Fibroblast of pulmonary artery (primary cell): ENCODE measurements at places on chromosomes 7 and 10.

DNA sequence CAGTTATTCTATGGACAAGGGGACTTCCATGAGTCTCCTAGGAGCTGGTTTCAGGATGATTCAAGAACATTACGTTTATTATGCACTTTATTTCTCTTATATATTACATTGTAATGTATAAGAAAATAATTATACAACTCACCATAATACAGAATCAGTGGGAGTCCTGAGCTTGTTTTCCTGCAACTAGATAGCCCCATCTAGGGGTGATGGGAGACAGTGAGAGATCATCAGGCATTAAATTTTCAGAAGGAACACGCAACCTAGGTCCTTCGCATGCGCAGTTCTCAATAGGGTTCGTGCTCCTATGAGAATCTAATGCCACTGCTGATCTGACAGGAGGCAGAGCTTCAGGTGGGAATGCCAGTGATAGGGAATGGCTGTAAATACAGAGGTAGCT, 137.9 kb downstream of the ANKRD30A start:
- no peak for DNase-seq

GRCh38 chr10:8102708-8103401, 48.4 kb downstream of the GATA3 start:
- DNase-seq: no peak

DNA sequence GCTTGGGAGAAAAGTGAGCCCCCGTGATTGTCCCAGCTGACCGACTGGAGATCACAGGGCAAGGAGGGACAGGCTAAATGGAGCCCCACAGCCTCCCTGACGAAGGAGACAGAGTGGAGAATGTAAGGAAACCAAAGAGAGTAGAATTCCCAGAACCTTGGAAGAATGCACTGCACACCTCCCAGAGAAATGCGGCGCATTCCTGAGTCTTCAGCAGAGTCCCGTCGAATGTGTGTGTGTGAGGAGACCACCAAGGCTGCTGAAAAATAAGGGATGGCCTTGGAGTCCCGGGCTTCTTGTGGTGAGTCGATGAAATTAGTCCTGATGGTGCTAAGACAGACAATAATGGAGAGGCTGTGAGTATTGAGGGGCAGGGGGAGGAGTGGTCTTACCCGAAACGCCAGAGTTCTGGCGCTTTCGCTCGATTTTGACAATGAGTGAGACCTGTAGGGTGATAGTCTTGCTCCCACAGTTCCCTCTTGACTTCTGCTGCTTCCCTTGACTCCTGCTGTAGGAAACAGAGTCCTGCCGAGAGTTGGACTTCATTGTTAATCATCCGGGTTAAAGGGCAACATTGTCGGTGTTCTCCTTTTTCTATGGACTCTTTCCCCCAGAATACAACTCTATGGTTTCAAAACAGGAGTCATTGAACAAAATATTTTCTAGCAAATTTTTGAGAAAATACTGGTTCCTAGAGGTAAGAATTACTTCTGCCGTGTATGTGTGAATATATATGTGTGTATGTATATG, 103.2 kb downstream of the CNNM2 start:
- DNase-seq: no peak

DNA sequence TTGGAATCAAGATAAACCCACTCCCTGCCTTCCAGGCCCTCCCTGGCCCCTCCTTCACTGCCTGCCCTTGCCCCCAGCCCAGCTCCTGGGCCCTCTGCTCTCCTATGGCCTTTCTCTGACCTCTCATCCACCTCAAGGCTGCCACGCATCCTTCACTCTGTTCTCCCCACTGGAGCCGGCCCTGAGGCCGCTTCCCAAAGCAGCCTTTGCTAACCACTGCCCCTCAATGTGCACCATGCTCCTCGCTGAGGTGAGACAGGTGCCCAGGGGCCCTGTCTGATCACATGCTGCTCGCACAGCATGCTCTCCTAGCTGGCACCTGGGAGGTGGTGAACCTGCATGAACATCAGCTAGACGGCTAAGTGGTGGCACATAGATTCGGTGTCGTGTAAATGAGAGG, 138.5 kb upstream of the RET start:
- no peak for DNase-seq

DNA sequence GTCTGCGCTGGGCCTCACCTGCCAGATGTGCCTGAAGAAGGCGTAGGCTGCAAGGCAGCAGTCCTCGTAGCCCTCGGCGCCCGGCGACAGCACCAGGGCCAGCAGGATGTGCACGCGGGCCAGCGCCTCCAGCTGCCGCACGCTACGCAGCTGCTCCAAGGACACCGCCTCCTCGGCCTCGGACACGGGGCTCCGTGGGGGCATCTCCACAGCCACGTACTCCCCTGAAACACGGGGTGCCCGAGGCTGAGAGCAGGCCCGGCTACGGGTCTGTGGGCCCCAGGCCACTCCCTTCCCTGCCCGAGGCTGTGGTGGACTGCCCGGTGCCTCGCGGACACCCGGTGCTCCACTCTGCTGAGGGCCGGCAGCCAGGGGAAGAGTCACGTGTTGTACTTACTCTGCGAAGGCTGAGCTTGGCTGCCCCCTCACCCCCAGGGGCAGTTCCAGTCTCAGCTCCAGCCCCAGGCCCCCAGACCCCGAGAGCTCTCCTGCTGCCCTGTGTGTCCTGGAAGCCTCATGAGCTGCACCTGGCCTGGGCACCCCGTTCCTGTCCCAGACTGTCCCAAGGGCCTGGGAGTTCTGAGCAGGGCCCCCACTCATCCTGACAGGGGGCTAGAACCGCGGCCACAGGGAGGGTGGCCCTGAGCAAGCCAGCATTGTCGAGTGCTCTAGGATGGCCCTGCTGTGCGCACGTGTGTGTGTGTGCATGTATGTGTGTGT, 62.8 kb downstream of the CFAP46 start:
- no peak for DNase-seq

DNA sequence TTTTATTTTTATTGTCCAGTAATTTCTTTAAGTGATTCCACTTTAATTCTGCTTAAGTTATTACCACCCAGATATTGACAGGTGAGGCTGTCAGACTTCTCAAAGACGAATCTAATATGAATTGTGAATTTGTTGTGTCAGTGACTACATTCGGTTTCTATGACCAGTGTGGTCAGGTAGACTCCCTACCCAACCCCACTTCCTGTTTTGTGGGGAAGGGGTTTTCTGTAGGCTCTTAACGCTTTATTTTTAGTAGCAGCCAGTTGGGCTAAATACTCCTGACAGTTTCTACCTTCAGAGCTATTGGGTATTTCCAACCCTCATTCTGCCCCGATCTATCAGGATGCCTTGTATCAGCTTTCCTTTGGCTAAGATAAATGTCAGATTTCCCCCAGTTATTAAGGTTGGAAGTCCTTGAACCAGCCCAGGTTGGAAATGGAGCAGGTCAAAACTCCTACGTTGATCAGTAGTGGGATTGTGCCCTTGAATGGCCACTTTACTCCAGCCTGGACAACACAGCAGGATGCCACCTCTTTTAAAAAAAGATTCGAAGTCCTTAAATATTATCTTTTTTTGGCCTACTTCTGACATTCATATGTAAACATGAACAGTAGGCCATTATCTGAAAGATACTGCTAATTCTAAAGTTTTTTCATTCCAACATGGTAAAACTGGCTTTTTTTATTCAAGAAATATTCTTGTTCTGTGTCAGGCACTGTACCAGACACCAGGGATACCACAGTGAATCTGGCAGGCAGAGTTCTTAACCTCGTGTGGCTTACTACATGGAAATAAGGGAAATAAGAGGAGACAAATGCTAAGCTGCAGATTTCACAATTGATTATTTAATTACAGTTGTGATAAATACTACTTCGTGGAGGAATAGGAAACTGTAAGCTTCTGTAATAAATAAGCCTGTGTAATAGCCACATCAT, 133.3 kb upstream of the SAMD8 start:
- no peak for DNase-seq

DNA sequence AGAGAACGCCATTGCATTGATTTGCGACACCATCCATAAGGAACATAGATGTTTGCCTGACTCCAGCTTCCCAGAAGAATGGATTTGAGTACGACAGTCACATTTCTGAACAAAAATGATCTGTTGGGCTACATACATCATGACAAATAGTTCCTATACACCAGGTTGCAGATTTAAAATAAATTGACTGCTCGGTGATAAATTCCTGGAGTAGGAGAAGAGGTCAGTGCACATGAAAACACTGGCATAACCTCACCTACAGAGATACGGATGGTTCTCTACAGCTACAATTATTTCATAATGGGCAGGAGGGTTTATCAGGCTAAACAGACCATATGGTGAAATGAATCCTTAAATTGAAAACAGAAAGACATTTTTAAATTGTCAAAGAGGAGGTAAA, 316.5 kb upstream of the ADARB2 start:
- DNase-seq: no peak

DNA sequence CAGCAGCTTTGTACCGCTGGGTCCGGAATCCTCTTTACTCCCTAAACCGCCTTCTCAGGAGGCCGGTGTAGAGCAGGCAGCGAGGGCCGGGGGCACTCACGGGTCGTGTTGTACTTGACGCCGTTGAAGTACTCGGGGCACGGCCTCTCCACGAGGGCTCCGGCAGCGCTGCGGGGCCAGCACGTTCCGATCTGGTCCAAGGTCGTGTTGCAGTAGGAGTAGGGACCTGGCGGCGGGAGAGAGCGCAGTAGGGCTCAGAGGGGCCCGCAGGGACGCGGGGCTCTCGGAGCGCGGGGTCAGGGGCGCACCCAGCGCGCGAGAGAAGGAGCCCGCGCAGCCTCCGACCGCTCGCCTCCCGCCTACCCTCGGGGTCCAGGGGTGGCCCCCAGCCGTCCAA, 443 bp downstream of the CRHR2 start:
- DNase-seq: no peak

DNA sequence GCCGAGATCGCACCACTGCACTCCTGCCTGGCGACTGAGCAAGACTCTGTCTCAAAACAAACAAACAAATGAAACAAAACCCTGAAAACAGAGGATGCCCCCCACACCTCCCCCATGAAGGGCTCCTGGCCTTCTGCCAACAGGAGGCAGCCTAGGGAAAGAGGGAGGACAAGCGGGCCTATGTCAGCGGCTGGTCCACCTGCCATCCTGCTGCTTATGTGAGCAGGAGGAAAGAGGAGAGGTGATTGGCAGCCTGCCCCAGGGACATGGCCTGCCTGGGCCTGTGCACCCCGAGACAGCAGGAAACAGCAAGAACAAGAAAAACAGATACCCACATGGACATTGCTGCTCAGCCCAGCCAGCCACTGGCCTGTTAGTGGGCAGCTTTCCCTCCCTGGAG, 9.1 kb upstream of the ZNF316 start:
- DNase-seq: no peak

DNA sequence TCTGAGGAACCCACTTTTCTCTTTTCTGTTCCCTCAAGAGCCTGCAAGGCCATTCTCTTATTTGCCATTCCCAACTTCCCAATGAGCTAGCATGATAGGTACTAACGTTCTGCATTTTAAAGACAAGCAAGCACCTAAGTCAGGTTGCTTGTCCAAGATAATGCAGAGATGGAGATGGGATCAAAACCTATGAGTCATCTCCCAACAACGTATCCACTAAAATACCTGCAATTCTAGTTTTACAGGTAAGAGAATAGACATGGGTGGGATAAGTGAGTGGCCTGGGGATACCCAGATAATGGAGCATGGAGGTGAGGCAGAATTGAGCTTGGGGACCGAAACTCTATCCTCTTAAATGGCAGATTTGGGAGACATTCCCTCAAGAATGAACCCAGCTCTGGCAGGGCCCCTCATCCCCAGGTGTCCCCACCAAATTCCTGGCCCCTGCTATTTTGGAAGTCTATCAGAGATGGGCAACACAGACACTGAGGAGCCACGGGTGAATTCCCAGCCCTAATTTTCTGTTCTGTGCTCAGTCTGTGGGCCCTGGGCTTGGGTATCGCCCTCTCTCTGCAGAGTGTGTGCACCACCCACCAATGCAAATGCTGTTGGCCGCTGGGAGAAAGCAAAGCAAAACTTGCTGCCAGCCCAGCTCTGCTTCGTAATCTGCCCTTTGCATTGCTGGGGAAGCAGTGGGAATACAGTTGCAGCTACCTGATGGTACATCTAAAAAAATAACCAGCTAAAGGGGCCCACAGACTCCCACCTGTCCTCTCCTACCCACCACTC, 98.3 kb downstream of the KCNMA1 start:
- no peak for DNase-seq

GRCh38 chr7:36473454-36474282, 84.0 kb downstream of the ANLN start:
- DNase-seq: peak; percentile 31
